Ammon's horn (tissue), 1 donor: ENCODE measurements at places on chromosomes 16 and 17.
A peak's percentile ranks its signal among the peaks of the same experiment; 100 is the strongest.

DNA sequence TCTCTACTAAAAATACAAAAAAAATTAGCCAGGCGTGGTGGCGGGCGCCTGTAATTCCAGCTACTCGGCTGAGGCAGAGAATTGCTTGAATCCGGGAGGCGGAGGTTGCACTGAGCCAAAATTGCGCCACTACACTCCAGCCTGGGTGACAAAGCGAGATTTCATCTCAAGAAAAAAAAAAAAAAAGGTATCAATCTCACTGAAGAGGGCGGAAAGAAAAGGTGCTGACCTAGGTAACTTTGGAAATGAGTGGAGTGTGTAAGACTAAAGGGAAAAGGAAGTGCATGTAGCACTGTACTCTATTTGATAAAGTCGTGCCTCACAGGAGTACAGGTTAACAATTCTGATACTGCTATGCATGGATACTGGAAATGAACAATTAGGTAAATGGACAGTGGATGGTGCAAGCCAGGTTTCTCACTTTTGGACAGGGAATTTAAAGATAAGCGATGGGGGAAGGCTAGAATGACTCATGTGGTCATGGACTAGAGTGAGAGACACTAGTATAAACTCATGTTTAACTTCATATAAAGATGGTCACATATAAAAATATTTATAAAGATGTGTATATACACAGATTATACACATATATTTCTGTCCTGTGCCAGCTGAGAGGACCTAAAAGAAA is 142.9 kb downstream of the CDK5R1 start:
- no peak for DNase-seq

DNA sequence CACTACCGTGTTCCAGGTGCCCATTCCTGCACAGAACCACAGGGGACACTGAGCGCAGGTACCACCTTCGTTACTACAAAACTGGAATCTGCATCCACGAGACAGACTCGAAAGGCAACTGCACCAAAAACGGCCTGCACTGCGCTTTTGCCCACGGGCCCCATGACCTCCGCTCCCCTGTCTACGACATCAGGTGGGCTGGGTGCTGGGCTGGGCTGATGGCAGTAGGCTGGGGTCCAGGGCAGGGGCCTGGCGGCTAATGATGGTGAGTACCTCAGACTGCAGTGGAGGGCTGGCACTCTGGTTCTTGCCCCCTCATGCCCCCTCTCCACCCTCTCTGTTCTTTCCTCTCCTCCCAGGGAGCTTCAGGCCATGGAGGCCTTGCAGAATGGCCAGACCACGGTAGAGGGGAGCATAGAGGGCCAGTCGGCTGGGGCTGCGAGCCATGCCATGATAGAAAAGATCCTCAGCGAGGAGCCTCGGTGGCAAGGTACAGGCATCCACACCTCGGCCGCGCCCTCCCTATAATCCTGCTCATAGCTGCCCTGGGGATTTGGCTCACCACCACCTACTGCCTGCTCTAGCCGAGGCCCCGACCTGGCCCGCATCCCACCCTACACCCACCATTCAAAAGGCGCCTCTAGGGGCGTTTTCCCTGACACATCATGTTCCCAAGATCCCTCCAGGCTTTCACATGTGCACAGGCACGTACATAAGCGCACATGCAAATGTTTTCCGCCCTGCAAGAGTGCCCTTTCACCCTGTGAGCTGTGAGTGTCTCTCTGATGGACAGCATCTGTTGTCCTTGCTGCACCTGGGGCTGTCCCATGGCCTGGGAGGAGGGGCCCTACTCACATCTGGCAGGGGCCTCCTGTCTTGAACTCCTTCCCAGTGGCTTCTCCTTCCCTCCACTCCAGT is 27.7 kb downstream of the UNK start:
- DNase-seq: no peak

DNA sequence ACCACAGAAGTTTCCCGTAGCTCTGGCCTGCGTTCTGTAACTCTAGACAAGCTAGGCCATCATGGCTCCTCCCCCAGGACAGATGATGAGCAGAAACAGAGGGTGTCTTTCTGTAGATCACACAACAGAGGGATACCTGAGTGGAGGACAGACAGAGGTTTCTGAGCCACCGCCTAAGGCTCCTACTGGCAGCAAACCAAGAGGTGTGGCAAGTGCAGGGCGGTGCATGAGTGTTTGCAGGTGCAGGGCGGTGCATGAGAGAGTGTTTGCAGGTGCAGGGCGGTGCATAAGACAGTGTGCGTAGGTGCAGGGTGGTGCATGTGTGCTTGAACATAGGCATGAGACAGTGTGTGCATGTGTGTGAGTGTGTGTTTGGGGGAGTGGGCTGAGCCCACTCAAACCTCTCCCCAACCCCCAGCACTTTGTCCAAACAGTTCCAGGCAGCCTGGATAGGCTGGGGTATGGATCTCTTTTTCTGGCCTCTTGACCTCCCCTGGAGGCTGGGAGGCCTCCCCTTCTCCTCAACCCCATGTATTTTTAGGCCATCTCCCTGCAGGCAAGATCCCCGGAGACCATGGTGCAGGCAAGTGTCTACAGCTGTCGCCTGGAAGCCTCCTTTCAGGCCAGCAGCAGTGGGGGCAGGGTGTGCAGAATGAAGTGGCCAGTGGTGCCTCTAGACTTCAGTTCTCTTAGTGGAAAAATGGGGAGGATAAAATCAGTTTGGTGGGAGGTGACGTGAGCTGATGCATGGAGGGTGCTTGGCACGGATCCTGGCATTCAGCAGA is 53.4 kb upstream of the CBX4 start:
- DNase-seq: no peak

GRCh38 chr17:62968445-62968923 is 2.4 kb downstream of the TANC2 start:
- DNase-seq: peak; percentile 91

DNA sequence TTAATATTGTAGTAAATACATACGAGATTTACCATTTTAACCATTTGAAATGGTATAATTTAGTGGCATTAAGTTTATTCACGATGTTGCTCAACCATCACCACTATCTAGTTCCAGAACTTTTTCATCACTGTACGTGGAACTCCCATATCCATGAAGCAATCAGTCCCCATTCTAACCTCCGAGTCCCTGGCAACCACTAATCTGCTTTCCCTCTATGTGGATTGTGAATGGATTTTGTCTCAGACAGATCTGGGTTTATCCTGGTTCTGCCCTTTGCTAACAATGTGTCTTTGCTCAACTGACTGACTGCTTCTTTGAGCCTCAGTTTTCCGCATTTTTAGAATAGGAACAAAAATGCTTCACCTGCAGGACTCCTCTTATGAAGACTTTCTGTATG is 51.4 kb downstream of the TANGO6 start:
- DNase-seq: no peak

- DNase-seq: peak; percentile 63
Measured at GRCh38 chr17:68290955-68291835, at the start of the genes ARSG and SLC16A6. ARSG (plus strand) TSS chr17:68291495; CDS start chr17:68307494, 15,999 bp downstream. SLC16A6 (minus strand) TSS chr17:68291127; CDS start chr17:68278320, 12,807 bp downstream.

DNA sequence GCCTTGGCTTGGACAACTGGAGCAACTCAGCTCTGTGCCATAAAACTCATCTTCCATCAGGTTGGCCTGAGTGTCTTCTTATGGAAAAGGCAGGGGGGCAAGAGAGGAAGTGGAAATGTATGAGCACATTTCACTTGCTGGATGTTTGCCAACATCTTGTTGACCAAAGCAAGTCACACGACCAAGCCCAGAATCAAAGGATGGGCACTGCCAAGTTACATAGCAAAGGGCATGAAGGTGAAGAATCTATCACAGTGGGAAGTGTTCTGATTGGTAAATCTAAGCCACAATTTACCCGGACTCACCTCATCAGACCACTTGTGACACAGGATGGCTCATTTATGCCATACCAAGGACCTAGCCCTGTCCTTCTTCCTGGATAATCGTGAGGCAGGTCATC is 310.5 kb upstream of the IRX5 start:
- DNase-seq: no peak

DNA sequence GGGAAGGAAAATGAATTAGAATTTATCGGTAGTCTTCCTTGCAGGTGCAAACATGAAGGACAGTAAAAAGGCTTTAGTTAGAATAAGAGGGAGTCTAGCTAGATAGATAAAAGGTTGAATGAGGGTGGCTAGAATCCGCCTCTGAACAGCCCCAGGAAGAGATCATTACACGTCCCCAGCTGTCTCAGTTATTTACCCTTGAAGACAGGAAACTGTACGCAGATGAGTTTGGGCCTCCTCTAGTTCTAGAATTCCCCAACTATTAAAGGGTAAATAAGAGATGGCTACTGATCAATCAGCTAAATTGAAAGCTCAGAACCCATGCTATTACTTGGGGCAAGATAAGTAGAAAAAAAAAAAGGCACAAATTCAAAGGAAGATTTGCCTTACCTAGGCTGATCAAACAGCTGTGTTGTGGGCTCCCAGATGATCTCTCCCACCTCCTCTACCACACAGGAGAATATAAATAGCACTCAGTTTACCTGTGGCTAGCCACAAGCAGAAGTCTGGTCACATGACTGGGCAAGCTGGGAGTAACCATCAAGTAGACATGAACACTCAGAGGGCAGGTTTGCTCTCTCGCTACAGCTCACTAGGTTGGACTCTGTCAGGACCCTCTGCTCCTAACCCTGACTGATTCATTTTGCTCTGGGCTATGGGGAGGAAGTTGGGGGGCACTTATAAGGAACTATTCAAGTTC is 17.0 kb downstream of the FAM117A start:
- DNase-seq: no peak

DNA sequence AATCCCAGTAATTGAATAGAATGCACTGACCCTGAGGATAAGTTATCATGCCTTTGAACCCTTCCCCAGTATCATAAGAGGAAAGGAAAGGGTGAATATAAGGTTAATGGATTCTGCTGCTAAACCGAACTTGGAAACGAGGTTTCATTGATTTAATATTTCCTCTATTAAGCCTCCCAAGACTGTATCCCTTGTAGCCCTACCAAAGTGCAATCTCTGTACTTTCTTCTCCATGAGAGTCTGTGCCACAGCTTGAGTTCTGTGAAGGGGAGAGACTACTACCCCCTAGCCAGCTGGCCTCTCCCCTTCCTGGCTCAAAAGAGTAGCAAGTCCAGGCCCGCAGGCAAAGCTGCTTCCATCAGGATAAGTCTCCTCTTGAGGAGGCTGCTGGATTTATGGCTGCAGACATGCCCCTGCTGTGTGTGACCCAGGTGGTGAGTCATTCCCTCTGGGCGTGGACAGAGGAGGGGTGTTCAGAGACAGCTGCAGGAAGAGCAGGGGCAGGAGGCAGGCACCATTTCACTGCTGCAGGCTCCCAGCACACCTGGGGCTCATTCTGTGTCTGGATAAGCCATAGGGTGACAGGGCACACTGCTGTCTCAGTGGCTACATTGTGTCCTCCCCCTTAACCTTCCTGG is 58.4 kb downstream of the TOM1L2 start:
- DNase-seq: no peak

DNA sequence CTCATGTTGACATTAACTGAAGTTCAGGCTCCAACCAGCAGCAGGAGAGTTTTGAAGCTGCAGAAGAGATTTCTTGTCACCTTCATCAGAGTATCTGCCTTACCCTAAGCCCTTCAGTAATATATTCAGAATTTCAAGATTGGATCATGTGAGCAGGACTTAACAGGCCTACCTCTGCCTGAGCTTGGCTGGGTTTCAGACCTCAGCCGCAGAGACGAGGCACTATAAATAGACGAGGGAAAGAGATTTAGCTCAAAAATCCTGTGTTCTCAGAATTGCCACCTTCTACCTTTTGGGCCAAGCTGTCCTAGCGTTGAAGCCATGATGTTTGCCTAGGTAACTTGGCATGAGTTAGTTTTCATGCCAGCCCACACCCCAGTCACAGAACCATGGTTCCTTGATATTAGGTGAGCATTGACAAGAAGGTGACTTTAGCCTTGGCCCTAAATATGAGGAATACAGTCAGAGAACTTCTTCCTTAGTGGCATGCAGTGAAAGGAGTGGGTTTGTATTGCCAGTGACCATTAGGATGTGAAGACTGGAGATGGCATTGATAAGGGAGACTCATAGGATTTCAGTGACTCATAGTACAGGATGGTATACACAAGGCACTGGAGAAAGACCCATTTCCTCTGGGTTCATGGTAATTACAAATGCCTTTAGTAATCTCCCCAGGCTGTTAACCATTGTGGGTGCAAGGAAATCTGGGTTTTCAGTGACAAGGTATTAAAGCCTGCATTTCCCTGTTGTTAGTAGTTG is 224.3 kb downstream of the MSI2 start:
- DNase-seq: no peak

DNA sequence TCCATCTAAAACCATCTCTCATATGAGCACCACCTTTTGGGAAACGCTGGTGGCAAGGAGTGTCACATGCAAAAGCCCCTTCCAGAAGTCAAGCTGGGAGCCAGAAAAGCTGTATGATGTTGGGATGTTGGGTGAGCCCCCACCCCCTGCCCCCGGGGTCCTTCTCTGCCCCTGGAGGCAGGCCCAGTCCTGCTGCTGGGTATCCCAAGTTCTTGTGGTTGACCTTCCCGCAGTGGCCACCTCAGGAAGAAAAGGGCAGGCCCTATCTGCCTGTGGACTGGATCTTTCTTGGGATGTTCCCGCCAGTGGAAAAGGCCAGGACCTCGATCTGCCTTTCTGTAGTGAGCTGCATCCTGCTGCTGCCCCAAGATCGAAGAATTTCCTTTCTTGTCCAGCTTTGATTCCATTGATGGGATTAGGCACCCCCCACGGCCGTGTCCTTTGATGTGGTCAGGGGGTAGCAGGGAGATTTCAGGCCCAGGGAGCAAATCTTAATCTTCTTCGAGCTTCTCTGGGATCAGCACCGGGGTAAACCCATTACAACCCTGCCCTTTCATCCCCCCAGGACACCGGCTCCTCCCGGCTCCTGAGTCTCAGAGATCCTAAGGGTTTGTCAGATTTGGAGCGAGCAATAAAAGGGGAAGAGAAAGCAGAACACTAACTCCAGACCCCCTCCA is 165.6 kb downstream of the RAB11FIP4 start:
- no peak for DNase-seq

GRCh38 chr17:27808628-27809027 is 8.3 kb upstream of the NOS2 start:
- no peak for DNase-seq

- DNase-seq: no peak
Measured at GRCh38 chr17:14351493-14351892, 50.6 kb downstream of the HS3ST3B1 start.

DNA sequence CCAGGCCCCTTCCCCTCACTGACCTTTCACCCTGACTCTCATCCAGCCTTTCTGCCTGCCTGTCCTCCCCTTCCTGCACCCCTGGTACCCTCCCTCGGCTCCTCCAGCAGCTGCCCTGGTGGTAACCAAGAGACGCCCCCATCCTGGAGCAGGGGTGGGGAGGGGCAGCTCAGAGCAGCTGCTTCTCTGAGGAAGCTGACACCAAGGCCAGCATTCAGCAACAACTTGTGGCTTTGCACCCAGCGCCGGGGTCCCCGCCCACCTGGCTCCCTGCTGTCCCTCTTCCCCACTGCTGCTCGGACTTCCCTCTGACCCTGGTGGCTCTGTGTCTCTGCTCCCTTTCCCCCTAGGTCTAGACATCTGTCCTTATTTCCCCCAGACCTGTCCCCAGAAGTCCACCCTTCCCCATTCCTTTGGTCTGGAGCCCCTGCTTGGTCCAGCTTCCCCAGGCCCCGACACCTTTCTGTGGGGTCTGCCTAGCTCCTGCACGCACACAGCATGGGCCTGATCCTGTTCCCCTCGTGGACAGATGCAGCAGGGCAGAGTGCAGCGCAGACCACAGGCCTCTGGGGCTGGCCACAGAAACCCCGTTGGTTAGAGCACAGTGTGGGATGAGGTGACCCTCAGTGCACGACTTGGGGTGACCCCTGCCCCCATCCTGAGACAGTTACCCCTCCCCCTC is 1.2 kb upstream of the ATP2A1 start:
- DNase-seq: no peak

- DNase-seq: peak; percentile 34
Measured at GRCh38 chr17:72376526-72377345, 255.9 kb downstream of the SOX9 start.
